EL (cell line): ENCODE measurements at places on chromosomes 6 and 20.
A peak's percentile ranks its signal among the peaks of the same experiment; 100 is the strongest.

DNA sequence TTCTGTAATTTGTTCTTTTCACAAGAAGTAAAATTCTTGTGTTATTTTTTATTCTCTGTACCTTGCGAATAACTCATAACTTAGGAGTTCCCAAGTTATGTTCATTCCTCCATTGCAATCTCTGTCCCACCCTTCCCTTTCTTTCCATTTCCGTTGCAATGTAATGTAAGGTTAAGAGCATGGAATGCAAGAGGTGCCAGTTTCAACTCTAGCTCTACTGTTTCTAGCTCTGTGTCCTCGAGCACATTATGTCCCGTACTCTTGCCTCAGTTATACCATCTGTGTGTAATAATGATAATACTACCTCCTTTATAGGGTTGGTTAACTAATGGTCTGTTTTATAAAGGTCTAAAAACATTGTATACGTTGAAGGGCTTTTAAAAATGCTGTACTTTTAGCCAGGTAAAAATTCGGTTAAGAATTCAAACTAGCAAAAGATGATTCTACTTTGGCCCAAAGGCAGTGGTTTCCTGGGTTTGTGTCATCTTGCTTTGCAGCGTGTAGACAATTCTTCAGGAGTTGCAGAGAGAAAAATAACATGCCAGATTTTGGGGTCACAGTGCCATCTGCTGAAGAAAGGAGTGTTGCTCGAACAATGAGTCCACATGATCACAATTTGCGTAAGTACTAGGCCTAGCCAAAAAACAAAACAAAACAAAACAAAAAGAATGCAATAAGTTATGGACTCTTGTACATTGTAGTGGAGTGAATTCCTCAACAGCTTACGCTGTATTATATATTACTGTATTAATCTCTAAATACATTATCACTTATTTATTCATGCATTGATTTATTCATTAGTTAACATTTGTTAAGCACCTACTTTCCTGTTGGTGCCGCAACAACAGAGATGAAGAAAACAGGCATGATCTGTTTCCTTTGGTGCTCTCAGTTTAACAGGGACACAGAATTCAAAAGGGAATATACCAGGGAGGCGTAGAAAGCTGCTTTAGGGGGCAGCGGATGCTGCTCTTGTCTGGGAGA is 10.0 kb upstream of the PFDN4 start:
- peak; percentile 56 for DNase-seq

DNA sequence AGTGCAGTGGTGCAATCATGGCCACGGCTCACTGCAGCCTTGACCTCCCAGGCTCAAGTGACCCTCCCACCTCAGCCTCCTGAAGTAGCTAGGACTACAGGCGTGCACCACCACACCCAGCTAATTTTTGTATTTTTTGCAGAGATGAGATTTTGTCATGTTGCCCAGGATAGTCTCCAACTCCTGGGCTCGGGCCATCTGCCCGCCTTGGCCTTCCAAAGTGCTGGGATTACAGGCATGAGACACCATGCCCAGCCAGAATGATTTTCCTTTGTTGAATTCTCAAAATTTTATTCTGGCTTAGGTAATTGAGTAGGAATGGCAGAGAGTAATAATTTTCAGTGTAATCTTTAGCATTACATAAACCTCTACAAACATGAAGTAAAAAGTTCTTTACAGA is 37.1 kb downstream of the SLC16A10 start:
- no peak for DNase-seq

- DNase-seq, result peak; percentile 63
Observed at GRCh38 chr6:33620158-33620855, 815 bp upstream of the ITPR3 start.

DNA sequence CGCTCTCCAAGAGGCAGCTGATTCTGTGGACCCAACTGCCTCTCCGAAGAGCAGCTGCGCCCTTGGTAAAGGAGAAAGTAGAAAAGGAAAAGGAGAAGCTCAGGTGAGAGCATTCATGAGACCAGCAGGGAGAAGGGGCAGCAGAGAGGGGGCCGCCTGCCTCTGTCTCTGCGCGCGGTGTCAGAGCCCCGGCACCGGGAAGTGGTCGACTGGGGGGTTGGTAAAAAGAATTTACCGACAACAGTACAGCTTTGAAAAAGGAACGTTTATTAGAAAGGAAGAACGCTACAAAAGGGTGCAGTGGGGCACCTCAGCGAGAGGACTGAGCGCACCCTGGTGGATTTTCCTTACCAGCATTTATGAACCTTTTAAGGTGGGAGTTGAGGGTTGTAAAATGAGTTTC is 61.9 kb downstream of the GPR6 start:
- peak; percentile 53 for DNase-seq

DNA sequence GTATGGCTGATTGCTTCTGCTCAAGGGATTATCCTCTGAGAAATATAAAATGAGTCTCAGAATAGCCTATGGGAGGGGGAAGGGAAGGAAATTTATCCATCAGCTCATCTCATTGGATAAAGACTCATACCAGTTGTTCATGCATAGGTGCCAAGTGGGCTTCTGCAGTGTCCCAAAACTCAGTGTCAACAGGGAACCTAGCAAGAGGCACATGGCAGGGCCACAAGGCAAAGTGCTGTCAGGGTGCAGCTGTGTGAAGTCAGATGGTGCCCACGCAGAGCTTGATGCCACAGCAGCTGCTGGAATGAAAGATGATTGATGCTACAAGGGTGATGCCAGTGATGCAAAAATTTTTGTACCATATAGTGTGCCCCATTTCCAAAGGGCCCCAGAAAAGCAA is 3.2 kb upstream of the CHD6 start:
- no peak for DNase-seq

- no peak for DNase-seq
Observed at GRCh38 chr6:37971266-37971665, 151.7 kb downstream of the ZFAND3 start.

DNA sequence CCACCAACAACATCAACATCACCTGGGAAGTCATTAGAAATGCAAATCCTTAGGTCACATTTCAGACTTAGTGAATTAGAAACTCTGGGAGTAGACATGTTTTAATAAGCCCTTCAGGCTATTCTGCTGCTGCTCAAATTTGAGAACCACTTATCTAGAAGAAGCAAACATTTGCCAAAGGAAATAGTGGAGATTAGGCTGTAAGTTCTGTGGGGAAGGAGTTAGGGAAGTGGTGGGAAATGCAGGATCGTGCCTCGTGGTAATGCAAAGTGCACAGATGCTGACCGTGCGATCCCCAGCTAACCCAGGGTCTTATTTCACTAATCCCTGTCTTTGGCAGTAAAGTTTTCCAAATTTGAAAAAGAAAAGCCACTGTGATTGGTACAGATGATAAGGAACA is 328.5 kb downstream of the EPM2A start:
- DNase-seq, result no peak

DNA sequence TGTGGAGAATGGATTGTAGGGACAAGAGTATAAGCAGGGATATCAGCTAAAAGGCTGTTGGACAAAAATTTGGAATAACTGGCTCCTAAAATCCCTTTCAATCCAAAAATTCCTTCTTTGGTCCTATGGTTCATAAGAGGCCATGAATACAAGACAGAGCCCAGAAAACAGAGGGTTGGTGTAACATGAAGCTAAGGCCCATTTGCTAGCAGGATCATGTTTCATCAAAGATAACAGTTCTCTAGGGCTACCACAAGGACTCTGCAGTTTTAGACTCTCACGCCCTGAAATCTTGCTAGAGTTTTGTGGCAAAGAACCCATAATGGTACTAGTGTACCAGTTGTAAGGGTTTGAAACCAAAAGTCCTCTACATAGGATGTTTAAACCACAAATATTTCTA is 327.8 kb upstream of the TBX18 start:
- no peak for DNase-seq

GRCh38 chr6:11729076-11729475 is 49.5 kb downstream of the ADTRP start:
- no peak for DNase-seq

GRCh38 chr20:57190536-57191264 is 75.7 kb downstream of the BMP7 start:
- DNase-seq, result peak; percentile 38

- DNase-seq, result no peak
Observed at GRCh38 chr6:170451762-170452651, 101.1 kb downstream of the PSMB1 start.

DNA sequence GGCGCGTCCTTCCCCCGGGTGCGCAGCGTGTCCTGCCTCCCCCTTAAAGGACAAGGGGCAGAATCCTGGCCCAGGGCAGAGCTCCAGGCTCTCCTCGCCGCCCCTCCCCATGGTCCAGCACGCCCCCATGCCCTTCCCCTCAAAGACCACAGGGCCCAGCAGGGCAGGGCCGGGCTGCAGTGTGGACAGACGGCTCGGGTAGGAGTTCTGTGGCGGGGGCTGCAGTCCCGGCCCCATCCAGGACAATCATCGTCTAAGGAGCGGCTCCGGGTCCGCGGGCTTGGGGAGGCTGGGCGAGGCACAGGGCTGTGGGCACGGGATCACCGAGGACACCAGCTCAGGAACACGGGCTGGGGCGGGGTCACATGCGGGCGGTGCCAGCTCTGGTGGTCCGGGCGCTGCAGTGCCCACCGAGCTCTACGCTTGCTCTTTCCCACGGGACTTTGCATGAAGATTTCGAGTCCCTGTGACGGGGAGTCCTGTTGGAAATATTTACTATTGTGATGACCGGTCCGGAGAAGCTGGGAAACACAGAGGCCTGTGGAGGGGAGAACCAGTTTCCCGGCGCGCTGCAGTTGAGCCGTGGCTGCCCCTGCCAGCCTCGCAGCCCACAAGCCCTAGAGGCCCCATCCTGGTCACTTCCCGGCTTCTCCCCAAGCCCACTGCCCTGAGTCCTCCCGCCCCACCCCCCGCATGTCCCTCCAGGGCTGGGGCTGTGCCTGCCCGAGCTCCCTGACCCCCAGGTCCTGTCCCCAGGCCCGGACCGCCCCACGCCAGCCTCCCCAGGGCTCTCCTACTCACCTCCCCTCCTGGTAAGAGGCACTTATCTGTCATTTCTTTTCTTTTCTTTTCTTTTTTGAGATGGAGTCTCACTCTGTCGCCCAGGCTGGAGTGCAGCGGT is 20.6 kb downstream of the SLC17A9 start:
- no peak for DNase-seq
